ENCODE measurements at places on chromosomes 13 and 19. TPM values are rescaled to one million over a fixed set of nuclear protein-coding genes. Genes with fewer than 3 reads are reported as not detected.

DNA sequence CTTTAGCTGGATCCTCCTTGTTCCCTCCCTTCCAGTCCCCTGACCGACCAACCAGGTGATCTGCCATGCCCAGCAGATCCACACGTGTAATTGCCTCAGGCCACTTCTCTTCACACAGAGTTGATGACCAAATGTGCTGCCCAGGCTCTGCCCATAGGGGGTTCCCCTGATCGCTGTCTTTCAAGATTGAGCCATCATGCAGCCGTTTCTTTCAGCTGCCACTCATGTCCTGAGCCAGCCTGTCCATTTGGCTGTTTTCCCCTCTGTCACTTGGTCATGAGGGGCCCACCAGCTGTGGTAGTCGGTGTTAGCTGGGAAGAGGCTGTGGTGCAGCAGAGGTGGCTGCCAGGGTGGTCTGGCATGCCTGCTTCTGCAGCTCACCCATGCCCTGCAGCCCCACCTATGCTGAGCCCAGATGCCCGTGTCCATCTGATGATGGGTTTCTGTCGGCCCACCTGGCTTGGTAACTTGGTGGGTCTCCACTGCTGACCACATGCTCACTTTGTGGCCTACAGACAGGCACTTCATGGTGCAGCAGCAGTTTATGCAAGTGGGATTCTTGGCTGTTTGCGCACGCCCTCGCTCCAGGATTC is 35.6 kb upstream of the GPR183 start:
- no peak for DNase-seq

- DNase-seq = no peak
Observed at GRCh38 chr19:33689138-33689746, 67.5 kb downstream of the CHST8 start.

GRCh38 chr19:33075519-33075918 is 5.5 kb upstream of the GPATCH1 start:
- DNase-seq = no peak

DNA sequence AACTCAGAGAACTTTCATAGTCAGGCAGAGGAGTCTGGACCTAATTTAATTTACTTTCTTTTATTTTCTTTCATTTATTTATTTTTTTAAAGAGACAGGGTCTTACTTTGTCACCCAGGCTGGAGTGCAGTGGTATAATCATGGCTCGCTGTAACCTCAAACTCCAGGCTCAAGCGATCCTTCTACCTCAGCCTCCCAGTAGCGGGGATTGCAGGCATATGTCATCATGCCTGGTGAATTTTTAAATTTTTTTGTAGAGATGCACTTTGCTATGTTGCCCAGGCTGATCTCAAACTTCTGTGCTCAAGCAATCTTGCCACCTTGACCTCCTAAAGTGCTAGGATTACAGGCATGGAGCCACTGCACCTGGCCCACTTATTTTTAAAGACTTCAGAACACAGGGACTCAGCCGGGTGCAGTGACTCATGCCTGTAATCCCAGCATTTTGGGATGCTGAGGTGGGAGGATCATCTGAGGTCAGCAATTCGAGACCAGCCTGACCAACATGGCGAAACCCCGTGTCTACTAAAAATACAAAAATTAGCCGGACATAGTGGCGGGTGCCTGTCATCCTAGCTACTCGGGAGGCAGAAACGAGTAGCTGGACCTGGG is 50.6 kb downstream of the KLF5 start:
- DNase-seq = no peak

HOMER3 gene
- 80.1 TPM for polyA plus RNA-seq
